ENCODE measurements at places on chromosomes 1 and 21. TPM values are rescaled to one million over a fixed set of nuclear protein-coding genes. Genes with fewer than 3 reads are reported as not detected.

The C1orf94 gene
- not detected for total RNA-seq

The GSTM1 gene
- total RNA-seq = 32.3 TPM

The FCRL1 gene
- total RNA-seq = not detected

The DPT gene
- total RNA-seq = not detected

The BEND5 gene
- not detected for total RNA-seq

The ZFP69B gene
- 2.0 TPM for total RNA-seq

The PLA2G2A gene
- not detected for total RNA-seq

The TRNP1 gene
- total RNA-seq = 188 TPM

The RHOU gene
- total RNA-seq = 1.4 TPM

The OR2T2 gene
- total RNA-seq = not detected

The SERINC2 gene
- 54.5 TPM for total RNA-seq

The XCL1 gene
- total RNA-seq = not detected

The GART gene
- total RNA-seq = 95.2 TPM

The CD1D gene
- 2.3 TPM for total RNA-seq

The COL18A1 gene
- 27.8 TPM for total RNA-seq

The TCHHL1 gene
- total RNA-seq = not detected

The NCF2 gene
- total RNA-seq = not detected

The JAM2 gene
- total RNA-seq = not detected

The SPOCD1 gene
- total RNA-seq = 47.0 TPM

The CYP4Z1 gene
- total RNA-seq = not detected

The FCER1A gene
- total RNA-seq = not detected

The SHISA4 gene
- total RNA-seq = 35.5 TPM

The DLGAP3 gene
- not detected for total RNA-seq

The OR2L13 gene
- not detected for total RNA-seq

The FAM151A gene
- total RNA-seq = not detected

The ERO1B gene
- total RNA-seq = 0.29 TPM

All from myometrial cell (primary cell).